ENCODE measurements at places on chromosomes 7 and 10.

DNA sequence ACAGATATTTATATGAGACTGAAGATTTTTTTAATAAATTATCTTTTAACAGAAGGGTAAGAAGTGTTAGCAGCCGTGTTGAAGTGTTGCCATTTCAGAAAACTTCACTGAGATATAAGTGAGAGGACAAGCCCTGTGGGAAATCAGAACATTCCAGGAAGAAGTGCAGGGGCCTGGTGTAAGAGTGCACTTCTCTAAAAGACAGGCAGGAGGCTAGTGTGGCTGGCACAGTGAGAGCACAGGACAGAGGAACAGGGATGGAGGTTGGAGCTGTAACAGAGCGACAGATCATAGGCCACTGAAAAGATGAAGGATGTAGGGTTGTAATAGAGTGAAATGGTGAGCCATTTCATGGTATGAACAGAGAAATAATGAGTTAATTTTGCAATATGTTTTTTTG, 608.9 kb downstream of the SORCS1 start:
- DNase-seq: no peak

DNA sequence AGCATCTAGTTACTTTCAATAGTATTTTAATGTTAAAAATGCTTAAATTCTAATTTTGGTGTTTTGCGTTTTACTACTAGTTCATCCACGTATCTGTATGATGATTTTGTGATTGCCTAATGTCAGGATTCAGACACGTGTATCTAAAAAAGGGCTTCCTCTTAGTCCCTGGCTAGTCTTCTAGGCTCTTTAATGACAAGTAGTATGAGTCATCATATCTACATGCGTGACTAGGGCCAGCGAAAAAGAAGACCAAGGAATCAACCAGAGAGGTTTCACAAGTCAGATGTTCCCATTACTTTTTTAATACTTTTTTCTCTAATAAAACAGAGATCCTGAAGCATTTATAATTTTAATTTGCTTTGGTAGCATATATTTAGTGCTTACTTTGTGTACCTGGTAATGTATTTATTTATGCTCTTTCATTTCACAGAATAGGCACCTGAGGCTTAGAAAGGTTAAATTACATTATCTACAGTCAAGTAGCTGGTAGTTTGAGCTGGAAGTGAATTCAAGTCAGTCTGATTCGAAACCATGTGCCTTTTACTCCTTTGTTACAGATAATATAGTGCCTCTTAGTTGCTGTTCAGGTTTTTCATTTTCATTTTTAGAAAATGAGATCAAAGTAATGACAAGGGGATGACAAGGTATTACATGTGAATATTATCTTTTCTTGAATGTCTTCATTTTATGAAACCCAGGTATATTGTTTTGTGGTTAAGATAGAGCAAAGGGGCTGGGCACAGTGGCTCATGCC, 140.3 kb downstream of the FOXP2 start:
- DNase-seq: no peak

- DNase-seq: no peak
These were observed 4.3 kb downstream of the NEBL start for GRCh38 chr10:20892796-20893195.

DNA sequence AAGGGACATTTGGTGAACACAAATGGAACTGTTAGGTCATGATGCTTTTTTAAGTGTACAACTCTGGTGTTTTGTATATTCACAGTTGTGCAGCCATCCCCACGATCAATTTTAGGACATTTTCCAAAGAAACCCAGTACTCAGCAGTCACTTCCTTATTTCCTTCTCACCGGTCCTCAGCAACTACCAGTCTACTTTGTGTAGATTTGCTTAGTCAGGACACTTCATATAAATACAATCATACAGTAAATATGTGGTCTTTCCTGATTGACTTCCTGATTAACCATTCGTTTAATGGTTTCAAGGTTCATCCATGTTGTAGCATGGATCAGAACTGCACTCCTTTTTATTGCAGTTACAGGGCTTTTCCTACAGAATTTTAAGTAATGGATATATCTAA, 14.4 kb downstream of the SGPL1 start:
- no peak for DNase-seq

DNA sequence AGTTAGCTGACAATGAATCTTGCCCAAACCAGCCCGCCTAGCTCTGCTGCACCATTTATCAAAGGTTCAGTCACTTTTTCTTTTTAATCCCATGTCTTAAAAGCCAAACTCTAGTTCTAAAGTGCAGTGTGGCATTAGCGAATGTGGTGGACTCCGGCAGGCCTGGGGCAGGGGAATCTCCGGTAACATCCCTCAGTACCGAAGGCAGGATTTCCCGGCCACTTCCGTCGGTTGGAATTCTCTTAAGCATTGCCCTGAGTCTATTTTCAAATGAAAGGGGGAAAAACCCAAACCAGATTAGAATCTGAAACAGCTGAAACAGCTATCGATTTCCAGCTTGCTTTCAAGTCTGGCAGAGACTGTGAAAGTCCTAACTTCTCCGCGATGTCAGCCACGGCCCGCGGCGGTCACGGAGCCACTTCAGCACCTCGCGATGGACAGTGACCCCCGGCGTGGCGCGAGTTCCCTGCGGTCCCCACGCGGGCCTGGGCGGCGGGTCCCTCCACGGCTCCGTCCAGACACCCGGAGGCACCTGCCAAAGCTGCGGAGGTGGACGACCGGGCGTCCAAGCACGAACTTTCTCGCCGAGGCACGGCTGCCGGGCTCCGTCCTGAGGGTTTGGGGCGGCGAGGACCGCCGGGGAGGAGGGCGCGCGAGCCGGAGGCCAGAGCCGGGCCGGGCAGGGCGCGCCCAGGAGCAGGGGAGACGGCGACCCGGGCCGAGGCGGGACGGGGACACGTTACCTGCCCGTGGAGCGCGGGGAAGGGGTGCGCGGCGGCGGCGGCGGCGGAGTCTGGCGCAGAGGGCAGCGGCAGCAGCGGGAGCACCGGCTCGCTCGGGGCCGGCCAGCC, 745 bp downstream of the TCERG1L start:
- DNase-seq: no peak

- no peak for DNase-seq
These were observed 80.6 kb downstream of the NRCAM start for GRCh38 chr7:108375668-108376067.

DNA sequence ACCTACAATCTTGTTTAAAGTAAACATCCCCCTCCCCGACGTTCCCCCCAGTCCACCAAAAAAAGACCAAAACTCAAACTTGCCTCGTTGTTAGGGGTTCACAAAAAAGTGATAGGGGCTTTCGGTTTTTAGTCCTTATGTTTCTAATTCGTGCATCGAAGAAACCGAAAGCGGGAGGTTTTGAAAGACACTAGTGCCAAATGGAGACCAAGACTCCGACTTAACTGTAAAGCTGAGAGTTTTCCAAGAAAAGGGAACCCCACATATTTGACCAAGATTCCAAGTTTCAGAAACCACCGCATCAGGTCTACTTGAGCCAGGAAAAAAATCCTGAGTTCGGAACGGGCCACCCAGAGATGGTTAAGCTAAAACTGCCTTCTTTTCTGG, 534 bp downstream of the PSMA2 start:
- no peak for DNase-seq

DNA sequence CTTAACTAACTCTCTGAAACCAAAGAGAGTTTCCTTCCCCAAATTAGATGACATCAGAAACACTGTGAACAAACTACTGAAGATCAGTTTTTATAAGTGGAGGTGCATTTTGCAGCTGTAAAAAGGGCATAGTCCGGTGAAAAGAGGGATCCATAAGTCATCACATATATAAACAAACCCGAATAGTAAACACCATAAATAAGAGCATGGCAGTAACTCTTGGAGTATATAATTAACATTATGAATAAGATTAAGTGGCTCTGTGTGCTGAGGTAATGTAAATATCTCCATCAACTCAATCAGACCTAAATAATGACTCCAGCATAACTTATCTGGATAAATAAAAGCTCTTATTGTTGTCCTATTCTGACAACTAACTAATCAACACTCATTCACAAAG, 43.0 kb upstream of the SHTN1 start:
- DNase-seq: no peak

- DNase-seq: no peak
These were observed 37.7 kb downstream of the AHR start for GRCh38 chr7:17336168-17336567.

DNA sequence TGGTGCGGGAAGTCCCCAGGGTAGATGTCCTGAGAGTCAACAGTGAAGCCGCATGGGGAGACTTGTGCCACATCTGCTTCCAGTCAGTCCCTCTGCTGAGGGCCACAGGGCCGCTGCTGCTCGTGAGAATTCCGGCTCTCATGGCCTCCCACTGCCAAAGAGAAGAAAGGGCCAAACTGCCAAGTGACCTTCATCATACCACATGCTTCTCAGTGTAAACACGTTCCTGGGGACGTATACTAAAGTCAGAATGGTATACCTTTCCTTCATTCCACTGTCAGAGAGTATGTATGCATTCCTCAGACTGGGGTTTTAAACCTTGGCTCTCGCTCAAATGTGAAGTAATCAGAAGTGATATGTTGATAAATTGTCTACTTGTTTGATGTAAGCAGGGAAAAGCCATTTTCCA, 52.8 kb upstream of the SEC61G start:
- no peak for DNase-seq

DNA sequence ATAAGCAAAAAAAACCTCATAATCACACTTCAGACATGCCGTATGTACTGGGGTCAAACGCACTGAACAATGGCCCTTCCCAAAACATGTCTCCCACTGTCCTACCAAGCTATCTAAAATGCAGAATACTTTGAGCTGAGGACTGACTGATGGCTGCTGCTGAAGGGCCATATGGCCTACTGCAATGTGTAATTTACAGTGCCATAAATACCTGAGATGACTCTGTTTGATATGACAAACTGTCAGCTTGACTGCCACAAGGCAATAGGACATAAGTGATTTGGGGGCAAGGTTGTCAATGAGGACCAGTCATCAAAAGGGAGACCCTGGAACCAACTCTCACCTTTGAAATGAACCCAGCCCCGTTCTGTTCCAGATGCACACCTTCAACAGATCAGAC, 187.4 kb upstream of the FRMD4A start:
- DNase-seq: no peak

DNA sequence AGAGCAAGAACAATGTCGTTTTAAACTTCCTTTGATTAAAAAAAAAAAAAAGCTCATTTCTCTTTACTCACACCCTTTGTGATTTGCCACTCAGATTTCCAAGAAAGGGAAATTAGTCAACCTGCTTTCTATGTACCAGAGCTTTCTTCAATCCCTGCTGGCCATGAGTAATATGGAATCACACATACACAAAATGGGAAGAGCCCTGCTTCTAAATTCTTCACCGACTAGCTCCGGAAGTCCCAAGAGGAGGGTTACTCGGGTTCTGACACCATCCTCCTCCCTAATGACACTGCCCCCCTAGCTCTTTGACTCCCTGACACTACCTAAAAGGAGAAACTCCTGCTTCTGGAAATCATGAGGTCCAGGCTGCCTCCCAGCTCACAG, 81.8 kb upstream of the SFMBT2 start:
- no peak for DNase-seq

DNA sequence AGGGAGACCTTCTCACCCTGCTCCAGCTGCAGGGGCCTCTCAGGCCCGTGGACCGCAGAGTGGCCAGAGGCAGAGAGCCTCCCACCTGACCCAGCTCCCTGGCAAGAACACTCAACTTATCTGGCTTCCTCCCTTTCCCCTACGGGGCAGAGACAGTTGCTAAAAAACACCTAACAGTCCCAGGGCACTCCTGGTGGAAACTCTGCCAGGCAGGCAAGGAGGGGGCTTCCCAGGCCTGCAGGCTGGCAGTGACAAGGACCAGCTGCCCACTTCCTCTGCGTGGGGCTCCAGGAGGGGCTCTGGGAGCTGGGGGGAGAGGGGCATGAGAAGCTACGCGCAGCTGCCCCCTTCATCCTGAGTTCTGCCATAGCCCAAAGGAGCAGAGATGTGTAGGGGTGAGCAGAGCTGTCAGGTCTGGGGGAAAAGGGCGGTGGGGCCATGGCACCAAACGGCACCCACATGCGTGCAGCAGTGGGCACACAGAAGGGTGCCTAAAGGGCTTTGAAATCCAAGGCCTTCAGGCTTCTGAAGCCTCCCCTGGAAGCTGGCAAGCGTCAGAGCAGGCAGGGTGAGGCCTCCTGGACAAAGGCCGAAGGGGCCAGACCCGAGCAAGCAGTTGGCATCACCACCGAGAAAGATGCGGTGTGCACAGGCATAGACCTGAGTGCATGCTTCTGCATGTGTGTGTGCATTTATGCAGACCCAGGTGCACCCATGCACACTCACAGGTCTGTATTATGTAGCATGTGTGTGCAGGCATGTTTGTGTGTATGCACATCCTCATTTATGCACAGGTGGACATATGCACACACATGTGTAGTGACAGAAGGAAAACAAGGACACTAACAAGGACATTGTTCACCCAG, 14.4 kb downstream of the SPOCK2 start:
- DNase-seq: no peak

DNA sequence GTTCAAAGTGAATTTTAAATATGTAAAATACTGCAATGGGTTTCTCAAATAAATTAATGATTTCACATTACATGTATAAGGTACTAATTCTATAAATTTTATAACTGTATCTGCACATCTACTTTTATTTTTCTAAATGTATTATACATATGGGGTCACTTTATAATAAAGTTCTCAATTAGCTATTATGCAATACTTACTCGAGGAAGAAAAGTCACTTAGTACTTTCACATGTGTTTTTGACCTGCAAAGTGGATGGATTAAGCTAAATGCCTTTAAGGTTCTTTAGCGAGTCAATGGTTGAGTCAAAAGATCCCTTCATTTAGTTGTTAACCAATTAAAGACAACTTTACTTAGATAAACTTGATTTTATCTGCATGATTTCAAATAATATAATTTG, 437.8 kb downstream of the ANKRD7 start:
- no peak for DNase-seq

DNA sequence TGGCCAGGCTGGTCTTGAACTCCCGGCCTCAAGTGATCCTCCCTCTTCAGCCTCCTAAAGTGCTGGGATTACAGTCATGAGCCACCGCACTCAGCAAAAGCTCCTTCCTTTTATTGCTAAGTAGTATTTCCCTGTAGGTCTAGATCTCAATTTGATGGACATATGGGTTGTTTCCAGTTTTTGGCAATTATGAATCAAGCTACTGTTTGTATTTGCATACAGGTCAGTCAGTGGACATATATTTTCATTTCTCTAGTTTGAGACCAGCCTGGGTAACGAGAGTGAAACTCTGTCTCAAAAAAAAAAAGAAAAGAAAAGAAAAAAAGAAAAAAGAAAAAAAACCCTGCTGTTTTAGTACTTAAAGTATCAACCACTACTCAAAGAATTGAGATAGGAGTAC, 6.4 kb upstream of the PRKRIP1 start:
- no peak for DNase-seq
